EH (cell line): ENCODE measurements at places on chromosomes 6 and 20.

- DNase-seq = peak; percentile 34
Observed at GRCh38 chr6:32666420-32667300, at the start of gene HLA-DQB1. HLA-DQB1 (minus strand) TSS chr6:32666657; CDS start chr6:32666607, 50 bp downstream.

DNA sequence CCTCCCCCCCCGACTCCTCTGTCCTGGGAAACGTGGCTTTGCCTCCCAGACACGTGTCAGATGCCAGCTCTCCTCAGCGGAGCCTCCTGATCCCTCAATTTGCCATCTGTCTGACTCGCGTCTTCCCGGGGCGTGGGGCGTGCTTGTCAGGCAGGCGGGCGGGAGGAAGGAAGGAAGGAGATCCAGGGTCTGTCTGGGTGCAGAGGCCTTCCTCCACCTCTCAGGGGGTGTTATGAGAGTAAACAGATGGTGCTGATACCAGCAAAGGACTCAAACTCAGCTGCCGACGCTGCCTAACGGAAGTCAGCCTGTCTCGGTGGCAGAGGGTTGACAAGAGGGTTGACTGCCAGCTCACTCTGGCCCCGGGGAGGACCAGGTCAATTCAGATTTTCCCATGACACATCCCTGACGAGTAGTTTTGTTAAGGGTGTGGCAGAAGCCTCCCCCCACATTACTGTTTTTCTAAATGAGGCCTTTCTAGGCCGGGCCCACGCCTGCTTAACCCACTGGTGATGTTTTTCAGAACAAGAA is 17.0 kb downstream of the UQCC2 start:
- peak; percentile 84 for DNase-seq

- DNase-seq = no peak
Observed at GRCh38 chr20:46583411-46584214, 33.2 kb upstream of the OCSTAMP start.

DNA sequence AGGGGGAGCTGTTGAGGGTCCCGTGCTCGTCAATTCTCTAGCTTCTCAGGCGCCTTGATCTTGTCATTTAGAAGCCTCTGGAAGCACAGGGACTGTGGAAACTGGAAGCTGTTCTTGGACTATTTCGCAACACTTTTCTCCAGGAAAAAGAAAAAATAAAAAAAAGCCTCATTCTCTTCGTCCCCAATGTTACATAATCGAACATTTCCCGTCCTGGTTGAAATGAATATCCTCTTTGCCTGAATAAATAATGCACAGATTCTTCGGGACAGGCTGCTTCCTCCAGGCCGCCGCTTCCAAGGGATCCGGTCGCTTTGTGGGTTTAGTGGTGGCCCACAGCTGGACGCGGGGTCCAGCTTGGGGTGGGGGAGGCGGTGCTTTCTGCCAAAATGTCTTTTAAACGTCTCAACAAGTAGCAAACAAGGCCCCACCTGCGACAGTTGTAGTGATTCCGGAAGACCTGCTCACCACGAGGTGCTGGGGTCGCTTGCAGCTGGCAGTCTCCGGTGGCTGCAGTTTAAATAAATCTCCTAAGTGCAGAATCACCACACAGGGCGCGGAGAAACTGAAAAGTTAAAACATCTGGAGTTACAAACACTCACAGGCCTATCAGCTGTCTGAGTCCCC is 125.9 kb upstream of the ESR1 start:
- peak; percentile 11 for DNase-seq

DNA sequence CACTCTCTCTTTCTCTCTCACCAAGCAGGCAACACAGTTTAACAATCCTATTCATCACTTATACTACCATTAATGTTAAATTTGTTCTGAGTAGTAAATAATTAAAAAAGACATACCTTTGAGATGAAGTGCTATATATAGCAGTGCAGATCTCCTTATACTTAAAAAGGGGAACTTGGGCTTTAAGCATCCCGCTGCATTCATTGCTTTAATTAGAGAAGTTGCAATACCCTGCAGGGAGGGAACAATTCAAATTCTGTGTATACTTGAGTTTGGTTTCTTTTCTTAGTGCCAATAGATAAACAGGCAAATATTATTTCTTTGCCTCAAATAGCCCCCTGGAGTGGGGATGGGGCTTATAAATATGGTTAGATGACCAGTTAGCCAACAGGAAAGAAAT is 10.8 kb upstream of the ZBTB24 start:
- no peak for DNase-seq

- no peak for DNase-seq
Observed at GRCh38 chr6:88663801-88664200, 299.6 kb downstream of the RNGTT start.

GRCh38 chr20:13449868-13450434 is 188.8 kb downstream of the TASP1 start:
- peak; percentile 70 for DNase-seq

DNA sequence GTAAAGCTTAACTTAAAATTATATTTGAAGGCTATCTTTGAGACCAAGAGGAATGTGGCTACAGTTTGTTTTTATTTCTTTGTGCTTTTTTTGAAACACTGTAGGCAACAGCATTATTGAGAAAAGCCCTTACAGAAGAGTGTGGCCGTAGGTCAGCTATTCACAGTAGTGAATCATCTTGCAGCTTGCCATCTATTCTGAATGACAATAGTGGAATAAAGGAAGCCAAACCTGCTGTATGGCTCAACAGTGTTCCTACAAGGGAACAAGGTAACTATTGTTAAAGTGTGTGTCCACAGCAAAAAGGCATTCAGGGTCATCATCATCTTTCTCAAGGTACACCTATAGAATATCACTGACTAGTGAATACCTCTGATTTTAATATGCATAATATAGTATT is 88.5 kb downstream of the KIZ start:
- no peak for DNase-seq

DNA sequence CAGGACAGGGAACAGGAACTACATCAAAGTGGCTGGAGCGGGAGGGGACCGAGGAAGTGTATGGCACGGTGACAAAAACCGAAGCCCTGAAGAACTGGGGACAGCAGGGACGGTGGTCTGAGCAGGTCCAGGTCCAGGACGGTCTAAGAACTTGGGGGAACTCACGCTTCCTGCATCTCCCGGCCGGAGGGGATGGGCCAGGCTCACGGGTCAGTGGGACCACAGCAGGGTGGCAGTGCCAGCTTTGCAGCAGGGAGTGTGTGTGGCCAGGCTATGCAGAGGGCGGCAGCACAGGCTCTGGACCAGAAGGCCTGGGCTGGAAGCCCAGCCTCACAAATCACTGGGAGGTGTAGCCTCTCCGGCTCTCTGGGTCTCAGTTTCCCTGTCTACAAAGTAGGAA is 123.8 kb downstream of the BMP7 start:
- no peak for DNase-seq

DNA sequence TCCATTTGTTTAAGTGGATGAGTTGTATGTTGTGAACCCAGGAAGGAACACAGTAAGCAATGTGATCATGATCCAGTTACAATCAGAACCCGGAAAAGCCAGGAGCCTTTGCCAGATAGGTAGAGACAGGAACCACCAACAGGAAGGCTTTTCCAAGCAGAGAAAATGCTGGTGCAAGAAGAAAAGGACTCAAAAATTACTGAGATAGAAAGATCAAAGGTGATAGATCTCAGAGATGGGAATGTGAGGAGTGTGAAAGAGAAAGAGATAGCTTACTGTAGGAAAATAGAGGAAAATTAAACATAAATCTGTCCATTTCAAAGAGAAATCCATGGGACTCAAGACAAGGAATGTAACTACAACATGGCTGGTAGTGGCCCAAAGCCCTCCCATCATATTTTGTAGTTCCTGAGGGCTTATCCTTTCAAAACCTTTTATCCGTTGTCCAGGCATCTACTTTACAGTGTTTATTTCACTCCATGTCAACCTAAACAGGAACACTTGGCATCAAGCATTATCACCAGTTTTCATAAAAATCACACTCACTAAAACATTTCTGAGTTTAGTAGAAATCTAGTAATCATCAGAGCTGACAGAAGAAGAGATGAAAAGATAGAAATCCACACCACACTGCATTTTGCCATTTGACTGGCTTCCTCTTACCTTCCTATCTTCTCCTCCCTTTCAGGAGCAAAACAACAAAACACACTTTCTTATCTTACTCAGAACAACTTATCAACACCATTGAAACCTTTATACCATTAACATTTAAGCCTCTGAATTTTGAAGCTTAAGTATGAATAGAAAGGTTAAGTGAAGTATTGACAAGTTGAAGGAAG is 44.5 kb upstream of the STXBP5 start:
- no peak for DNase-seq

GRCh38 chr20:23059846-23060245 is 10.4 kb upstream of the THBD start:
- no peak for DNase-seq

- DNase-seq = no peak
Observed at GRCh38 chr6:136771306-136771705, 21.0 kb downstream of the MAP3K5 start.

DNA sequence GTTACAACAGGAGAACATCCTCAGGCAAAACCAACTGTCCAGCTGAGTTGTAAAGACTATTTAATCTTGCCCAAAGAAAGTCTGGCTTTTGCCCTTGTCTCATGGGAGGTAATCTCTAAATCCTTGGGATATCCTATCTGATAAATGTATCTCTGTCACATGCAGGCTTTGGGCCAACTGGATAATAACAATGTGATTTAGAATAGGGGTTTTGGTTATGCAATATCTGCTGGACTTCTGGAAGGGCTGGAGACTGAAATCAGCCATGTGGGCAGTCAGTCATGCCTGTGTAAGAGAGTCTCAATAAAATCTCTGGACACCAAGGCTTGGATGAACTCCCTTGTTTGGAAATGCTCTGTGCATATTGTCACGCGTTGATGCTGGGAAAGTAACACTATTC is 56.3 kb upstream of the PRL start:
- DNase-seq = peak; percentile 26

DNA sequence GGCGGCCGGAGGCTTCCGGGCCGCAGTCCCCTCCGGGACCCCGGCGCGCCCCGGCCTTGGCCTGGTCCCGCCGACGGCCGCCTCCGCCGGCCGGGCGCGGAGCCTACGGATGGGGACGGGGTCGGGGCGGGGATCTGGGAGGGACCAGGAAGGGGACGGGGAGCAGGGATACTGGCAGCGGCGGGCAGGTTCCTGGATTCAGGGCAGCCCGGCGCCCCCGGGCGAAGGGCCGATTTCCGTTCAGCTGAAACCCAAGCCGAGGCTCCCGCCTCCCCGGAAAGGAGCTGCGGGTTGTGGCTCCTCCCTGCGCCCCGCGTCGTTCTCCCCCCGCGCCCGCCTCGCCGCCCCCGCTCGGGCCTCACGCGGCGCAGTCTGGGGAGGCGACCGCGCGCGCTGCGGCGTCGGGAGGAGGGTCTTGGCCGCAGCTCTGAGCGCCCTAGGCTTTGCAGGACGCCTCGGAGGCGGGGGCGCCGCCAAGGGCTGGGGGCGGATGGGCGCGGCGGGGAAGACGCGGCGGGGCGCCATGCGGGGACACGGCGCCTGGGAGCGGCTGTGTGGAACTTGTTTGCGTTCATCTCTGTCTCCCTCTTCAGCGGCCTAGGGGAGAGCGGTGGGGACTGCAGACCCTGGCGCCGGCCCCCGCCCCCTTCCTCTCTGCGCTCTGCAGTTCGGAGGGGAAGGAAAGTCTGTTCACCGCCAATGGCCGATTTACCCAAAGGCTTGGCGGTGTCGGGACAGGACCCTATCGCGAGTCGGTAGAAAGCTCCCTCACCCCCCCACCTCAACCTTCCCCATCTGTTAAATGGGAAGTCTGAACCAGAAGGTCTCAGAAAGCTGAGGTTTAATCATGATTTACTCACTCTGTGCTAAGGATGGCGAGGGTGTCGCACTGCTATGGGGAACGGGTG is 22.7 kb upstream of the TMEM181 start:
- DNase-seq = peak; percentile 39

GRCh38 chr20:20979934-20980333 is 126.2 kb downstream of the LINC00237 start:
- no peak for DNase-seq

- DNase-seq = peak; percentile 18
Observed at GRCh38 chr20:50891138-50891537, 40.1 kb downstream of the ADNP start.

GRCh38 chr6:95581073-95581472 is 3.7 kb downstream of the MANEA start:
- peak; percentile 48 for DNase-seq

DNA sequence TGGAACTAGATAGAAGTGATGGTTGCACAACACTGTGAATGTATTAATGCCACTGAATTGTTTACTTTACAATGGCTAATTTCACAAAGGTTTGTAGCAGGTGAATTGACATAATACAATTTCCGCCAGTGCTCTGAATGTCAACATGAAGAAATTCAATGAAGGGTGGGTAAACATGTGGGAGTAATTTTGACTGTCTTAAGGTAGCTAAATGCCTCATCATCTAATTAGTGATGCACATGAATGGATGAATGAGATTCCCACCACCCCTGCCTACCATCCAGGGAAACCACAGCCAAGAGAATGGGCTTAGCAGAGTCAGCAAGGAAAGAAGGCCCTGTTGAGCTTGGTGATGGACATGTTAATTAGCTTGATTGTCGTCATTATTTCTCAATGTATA is 275.3 kb downstream of the ALDH8A1 start:
- no peak for DNase-seq

- no peak for DNase-seq
Observed at GRCh38 chr6:147164761-147165160, 39.5 kb upstream of the STXBP5 start.

GRCh38 chr6:54768494-54768893 is 78.1 kb upstream of the FAM83B start:
- no peak for DNase-seq

DNA sequence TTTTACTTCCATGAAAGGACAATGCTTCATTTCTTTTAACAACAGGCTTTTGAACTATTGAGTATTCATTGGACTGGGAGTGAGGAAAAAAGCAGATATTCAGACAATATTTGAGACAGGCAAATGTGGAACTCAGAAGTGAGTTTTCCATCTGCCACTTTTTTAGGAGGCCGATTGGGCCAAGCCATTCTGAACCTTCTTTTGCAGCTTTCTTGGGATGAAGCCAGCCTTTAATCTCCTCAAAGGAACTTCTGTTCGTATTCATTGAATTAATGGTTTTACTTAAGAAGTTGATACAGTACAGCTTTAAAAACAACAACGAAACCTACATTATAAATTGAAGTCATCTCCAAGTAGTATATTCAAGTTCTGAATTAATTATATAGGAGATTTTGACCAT is 187.1 kb upstream of the RNF217 start:
- no peak for DNase-seq

DNA sequence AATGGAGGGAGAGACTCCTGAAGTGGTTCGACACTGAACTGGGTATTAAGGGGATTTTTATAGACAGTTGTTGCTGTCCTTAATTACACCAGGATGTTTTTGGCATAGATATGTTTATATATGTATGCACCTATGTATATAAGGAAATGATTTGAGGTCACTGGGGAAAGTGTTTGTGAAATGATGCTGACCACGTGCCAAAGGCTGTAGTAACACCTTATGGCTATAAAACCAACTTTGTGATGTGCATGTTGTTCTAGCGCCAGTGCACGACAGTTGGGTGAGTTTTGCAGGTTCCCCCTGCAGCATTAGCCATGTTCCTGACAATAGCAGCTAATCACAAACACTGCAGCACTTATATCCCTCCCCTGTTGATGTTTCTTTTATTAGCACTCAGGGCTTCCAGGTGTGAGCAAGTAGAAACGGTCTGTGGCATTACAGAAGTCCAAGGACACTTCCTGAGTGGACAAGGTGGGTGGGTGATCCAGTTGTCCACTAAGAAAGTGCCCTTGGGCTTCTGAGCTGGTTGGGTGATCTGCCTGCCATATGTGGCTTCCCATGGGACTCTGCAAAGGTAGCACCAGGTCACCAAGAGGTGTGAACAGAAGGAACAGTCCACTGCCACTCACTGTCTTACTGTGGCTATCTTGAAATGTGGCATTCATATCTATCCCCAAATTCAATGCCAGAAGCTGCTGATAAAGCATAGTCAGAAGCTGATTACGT is 63.0 kb upstream of the RBM24 start:
- DNase-seq = no peak
